Activated naive CD4-positive, alpha-beta T cell treated with anti-CD3 and anti-CD28 coated beads, Interleukin-2, amount 50 U/mL, for 72 hours (primary cell): ENCODE measurements at places on chromosomes 6 and 20. TPM values are rescaled to one million over a fixed set of nuclear protein-coding genes. Genes with fewer than 3 reads are reported as not detected.

DNA sequence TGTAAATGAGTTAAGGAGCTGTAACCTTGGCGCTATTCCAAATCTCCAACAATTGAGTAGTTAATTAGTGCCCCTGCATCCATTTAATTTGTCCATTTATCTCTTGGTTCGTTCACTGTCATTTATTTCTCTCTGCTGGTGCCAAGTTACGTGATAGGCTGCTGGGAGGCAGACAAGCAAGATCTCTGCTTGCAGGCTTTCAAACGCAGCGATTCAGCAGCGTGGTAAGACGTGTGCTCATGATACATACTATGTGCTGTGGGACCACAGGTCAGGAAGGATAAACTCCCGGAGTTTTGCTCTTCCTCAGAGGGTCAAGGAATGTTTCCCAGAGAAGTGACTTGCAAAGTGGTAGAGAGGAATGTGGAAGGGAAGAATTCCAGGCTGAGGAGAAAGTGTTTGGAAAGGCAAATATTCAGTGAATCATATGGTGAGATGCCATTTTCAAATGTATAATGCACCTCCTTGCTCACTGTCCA lies 46.4 kb downstream of the UTRN start:
- no peak for DNase-seq

GRCh38 chr6:120274547-120274946 lies 925.0 kb upstream of the MAN1A1 start:
- DNase-seq: no peak

DNA sequence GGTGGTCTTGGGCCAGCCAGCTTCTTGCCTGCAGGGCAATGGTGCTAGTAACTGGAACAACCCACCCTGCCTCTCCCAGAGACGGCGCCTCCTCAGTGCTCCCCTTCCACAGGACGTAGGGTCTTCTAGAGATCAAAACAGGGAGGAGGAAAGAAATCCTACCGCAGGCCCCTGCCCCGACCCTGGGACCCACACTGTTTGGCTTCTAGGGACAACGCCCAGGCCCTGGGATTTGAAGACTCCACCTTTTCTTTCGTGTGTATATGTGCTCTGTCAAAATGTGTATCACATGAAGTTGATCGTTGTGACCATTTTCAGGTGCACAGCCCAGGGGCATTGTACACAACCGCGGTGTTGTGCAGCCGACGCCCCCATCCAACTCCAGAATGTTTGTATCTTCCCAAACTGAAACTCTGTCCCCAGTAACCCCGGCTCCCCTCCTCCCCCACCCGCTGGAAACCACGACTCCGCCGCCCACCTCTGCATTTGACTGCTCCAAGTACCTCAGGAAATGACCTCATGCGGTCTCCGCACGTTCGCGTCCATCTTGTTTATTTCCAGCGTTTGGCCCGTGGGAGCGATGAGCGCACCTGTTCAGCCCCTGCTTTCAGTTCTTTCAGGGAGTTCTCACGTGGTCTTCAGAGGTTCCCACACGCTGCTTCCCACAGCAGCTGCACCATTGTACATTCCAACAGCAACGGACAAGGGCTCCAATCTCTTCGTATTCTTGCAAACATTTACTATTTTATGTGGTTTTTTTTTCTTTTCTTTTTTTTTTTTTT lies 3.4 kb upstream of the BHLHE23 start:
- peak; percentile 69 for DNase-seq

DNA sequence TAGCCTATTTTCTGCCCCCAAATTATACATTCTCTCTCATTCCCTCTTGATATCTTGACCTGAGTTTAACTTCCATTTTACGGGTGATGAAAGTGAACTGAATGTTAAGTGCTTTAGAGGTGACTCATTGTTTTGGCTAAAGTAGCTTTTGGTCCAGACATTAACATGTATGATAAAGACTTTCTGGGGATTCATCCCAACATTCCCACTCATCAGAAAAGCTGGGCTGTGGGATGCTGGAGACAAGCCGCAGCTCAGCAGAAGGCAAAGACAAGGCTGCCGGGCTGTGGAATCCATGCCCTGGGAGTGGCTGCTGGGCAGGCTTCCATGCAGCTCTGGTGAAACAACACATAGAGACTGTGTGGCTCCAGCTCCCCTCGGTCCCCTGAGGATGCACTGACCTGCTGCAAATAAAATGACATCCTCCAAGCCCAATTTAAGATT lies 89.9 kb upstream of the SYNDIG1 start:
- no peak for DNase-seq

DNA sequence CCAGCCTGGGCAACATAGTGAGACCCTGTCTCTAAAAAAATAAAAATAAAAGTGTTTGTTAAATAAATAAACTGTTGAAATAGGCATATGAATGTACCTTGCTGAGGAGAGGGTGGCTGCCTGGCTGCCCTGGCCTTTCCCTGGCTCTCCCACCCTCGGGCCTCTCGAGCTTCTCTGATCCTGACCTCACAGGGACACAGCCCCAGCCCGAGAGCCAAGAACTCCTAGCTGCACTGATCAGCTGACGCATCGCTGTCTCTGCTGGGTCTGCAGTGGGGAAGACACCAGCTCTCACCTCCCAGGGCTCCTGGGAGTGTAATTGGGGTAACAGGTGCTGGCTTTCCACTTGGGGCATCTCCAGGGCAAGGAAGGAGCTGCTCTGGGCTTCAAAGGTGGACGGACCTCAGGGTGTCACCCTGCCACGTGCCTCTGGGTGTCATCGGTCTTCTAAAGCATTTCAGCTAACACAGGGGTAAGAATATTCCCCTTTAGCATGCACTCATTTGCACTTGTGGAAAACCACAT lies 6.9 kb downstream of the TCF15 start:
- DNase-seq: no peak

DNA sequence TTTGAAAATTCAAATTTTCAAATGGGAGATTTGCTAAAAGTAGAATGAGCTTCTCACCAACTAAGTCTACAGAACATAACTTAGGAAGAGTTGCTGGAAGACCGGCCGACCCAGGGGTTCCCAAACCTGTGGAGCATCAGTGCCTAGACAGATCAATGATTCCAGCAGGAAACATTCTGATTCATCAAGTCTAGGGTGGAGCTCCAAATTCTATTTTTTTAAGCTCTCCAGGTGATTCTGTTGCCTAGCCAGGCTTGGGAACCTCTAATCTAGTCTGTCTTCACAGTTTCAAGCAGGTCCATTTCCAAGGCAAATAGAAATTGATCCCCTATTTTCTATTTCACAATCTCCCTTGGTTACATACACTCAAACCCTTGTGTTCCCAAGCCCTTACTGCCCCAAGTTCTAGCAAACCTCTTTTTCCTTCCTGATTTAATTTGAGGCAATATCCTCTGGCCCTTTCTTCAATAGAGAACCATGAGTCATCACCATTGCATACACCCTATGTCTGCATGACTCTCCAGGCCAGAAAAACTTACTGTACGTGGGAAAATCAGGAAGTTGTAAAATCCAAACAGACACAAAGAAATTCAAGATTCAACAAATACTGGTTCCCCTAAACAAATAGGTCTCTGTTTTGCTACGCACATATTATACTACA lies 8.9 kb downstream of the ATXN1 start:
- DNase-seq: no peak

DNA sequence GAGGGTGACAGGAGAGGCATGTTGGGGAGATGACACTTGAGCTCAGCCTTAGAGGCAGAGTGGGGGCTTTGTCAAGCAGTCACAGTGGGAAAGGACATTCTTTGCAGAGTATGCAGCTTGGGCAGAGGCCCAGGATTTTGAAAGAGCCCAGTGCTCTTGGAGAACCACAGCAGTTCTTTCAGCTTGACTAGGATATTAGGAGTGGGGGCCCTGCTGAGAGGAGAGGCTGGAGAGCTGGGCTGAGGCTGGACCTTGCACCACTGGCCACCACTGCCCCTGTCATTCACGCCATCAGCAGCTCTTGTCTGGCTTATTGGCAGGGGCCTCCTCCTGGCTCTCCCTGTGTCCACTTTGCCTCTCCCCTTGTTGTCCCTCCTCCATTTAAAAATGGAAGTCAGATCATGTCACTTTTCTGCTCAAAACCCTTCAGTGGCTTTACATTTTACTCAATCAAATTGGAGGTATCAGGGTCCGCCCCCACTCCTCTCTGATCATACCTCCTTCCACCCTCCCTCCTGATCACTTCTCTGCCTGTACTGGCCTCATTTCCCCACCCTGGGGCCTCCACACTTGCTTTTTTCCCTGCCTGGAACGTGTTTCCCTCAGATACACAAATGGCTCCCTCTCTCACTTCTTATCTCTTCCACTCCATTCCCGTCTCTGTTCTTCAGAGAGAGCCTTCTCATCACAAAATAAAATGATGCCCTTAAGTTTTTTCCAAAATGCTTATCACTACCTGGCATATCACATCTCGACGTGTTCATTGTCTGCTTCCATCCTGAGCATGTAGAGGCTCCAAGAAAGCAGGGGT lies 10.5 kb downstream of the MANBAL start:
- DNase-seq: no peak

GRCh38 chr6:73665686-73666319 lies 12.0 kb upstream of the SLC17A5 start:
- no peak for DNase-seq

Gene DPM1
- 58.0 TPM for total RNA-seq

Gene TOX2
- total RNA-seq: 3.6 TPM

Gene KHDC1L
- not detected for total RNA-seq

DNA sequence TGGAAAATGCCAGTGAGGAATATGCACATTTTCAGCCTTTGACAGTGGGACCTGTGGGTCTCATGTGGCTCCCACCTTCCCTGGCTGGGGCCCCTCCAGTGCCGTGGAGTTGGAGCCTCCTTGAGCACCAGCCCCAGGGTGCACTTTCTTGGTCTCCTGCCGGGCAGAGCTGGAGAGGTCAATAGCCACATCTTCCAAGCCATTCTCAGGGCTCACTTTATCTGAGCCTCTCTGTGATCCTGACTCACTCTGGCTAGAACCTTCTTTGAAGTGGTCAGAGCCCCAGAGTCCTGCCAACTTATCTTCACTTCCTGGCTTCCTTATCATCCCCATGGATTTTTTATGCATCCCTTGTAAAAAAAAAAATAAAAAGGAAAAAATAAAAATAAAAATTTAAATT lies 5.7 kb downstream of the VSX1 start:
- DNase-seq: no peak

Gene HTR1E
- total RNA-seq: not detected

DNA sequence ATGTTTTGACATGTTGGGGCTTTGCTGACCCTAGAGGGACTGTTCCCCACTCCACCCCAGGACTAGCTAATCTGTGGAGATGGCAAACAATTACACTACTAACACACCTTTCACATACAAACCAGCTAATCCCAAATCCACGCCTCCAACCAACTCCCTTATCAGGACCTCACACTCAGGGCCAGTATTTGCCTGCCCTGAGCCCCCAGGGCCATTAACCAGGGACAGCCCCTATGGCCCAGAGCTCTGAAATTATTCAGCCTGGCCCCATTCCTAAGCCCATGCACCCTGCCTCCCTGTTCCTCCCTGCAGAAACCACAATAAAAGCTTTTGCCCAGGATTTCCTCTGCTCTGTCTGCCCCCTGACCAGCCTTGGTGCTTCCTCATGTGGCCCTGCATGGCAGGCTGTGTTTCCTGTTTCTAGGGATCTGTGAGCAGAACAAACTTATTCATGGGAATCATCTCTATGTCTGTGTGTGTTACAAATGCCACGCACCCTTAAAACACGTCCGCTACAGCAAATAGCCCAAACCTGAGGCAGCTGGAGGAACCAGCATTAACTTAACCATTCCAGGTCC lies 121.2 kb downstream of the PXDC1 start:
- DNase-seq: no peak

DNA sequence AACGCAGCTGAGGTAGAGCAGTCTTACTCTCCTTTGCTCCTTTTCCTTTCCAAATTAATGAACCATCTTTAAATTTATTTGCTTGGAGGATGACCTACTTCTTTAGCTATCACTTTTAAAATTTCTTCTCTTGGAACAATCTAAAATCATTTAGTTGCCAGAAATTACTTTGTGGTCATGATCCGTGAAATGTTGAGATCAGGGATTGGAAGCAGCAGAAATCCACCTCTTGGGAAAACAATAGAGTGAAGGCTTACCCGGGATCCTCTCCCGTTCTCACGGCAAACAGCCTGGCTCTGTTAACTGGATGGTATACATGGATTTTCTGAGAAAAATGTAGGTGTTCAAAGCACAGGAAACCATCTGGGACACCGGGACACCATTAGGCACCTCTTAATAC lies 7.7 kb downstream of the AKAP12 start:
- DNase-seq: no peak

- DNase-seq: no peak
Observed at GRCh38 chr6:42429042-42429585, 22.6 kb downstream of the TRERF1 start.

Gene MTG2
- total RNA-seq: 33.9 TPM

- no peak for DNase-seq
Observed at GRCh38 chr6:25601800-25602673, 50.0 kb upstream of the SCGN start.

GRCh38 chr6:98292810-98293209 lies 541.6 kb upstream of the POU3F2 start:
- DNase-seq: no peak

GRCh38 chr6:56386717-56387116 lies 139.3 kb upstream of the COL21A1 start:
- no peak for DNase-seq

- no peak for DNase-seq
Observed at GRCh38 chr6:129586815-129587214, 123.2 kb downstream of the ARHGAP18 start.

- DNase-seq: no peak
Observed at GRCh38 chr6:157092736-157093135, 230.6 kb downstream of the TMEM242 start.

GRCh38 chr6:16403831-16404230 lies 165.4 kb downstream of the GMPR start:
- no peak for DNase-seq

Gene SMOC2
- not detected for total RNA-seq

GRCh38 chr20:58179083-58179431 lies 49.4 kb downstream of the ANKRD60 start:
- DNase-seq: no peak

Gene CD93
- 0.41 TPM for total RNA-seq

- DNase-seq: no peak
Observed at GRCh38 chr6:13398069-13398381, 69.7 kb upstream of the TBC1D7 start.

- no peak for DNase-seq
Observed at GRCh38 chr6:15447546-15448267, 201.8 kb downstream of the JARID2 start.

Gene C6orf58
- not detected for total RNA-seq

GRCh38 chr20:22687676-22688349 lies 103.4 kb upstream of the FOXA2 start:
- DNase-seq: no peak

- no peak for DNase-seq
Observed at GRCh38 chr6:79782792-79783580, 151.9 kb downstream of the SH3BGRL2 start.

DNA sequence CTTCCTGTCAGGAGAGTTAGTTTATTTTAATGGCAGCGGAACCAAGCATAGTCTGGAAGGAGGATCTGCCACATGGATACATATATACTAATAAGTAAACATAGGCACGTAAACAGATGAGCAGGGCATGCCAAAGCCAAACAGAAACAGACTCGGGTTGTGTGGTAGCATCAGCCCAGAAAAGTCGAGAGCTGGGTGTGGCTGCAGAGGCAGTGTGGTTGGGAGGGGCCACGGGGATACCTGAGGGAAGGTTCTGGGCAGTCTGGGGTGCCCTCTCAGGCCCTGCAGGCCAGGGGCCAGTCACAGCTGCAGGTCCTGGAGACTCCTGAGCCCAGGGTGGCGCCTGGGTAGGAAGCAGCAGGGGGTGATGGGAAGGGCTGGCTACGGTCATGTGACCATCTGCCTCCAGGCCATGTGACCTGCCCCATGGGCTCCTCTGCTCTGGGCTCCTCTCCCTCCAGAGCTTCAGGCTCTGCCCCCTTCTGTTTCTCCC lies 42.8 kb upstream of the MRPS10 start:
- DNase-seq: no peak

- no peak for DNase-seq
Observed at GRCh38 chr6:165842281-165842936, 179.4 kb upstream of the PDE10A start.
